ENCODE measurements at places on chromosomes 5 and 9. TPM values are rescaled to one million over a fixed set of nuclear protein-coding genes. Genes with fewer than 3 reads are reported as not detected.

Gene ADAMTS19
- 39.6 TPM for total RNA-seq

Gene SLC4A9
- 0.04 TPM for total RNA-seq

Gene MUSK
- 13.2 TPM for total RNA-seq

Gene TRAF1
- 3.2 TPM for total RNA-seq

Gene RNF208
- total RNA-seq: 0.18 TPM

Gene CYSRT1
- 0.18 TPM for total RNA-seq

Gene PCDHA7
- total RNA-seq: 0.13 TPM

Gene CENPP
- 6.4 TPM for total RNA-seq

Gene NUP155
- total RNA-seq: 24.4 TPM

Gene SLC45A2
- total RNA-seq: 0.09 TPM

Gene AJM1
- 1.2 TPM for total RNA-seq
